ENCODE measurements at places on chromosomes 3 and 15. TPM values are rescaled to one million over a fixed set of nuclear protein-coding genes. Genes with fewer than 3 reads are reported as not detected.

The TMEM40 gene
- not detected for total RNA-seq

The BDH1 gene
- not detected for total RNA-seq

The TMEM207 gene
- total RNA-seq = not detected

The SLC6A6 gene
- 78.1 TPM for total RNA-seq

The GOLGA8Q gene
- total RNA-seq = not detected
